ENCODE measurements at places on chromosomes 2 and 18. TPM values are rescaled to one million over a fixed set of nuclear protein-coding genes. Genes with fewer than 3 reads are reported as not detected.

Gene RGPD5
- total RNA-seq, result 166 TPM

Gene SERPINB11
- total RNA-seq, result not detected

Gene COLEC12
- not detected for total RNA-seq

Gene TMEM18
- total RNA-seq, result 30.8 TPM

Gene CCDC148
- total RNA-seq, result not detected

Gene ARHGAP25
- total RNA-seq, result 155 TPM

Gene CNGA3
- not detected for total RNA-seq

Gene GPR35
- 19.7 TPM for total RNA-seq

Measured in natural killer cell (primary cell).